ENCODE measurements at places on chromosomes 3 and 15.

DNA sequence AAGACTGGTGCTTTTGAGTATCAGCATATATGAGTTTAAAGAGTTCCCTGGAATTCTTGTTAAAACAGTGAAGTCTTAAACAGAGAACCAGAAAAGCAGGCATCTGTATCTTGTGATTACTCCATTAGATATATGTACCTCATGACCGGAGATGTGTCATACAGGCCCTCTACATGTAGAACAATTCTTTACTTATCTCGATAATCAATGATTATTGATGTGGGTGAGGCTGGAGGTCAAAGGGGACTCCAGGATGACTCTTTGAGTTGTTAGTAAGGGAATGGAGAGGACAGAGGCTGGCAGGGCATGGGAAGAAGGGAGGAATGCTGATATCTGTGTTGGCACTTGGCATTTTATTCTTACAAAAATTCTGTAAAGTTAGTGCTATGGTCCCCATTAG is 155.7 kb downstream of the GAP43 start:
- no peak for DNase-seq

DNA sequence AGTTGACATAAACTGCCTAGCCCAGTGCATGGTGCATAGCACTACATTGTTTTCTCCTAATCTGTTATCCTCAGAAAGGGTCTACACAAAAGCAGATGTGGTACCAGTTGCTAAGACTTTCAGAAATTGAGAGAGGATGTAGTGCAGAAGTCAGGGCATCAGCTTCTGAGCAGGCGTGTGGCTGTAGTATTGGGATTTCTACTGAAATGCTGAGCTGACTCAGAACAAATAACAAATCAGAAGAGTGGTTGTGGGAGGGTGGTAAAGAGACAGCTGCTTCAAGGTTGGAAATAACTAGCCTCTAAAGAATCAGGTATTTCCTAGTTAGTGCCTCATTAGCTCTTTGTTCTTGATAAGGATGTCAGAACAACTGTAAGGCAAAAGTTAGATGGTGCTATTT is 161.3 kb downstream of the AKAP13 start:
- no peak for DNase-seq

GRCh38 chr3:165336786-165337185 is 140.6 kb upstream of the SLITRK3 start:
- no peak for DNase-seq

GRCh38 chr3:71754610-71755253 is 1.1 kb downstream of the GPR27 start:
- DNase-seq = no peak

GRCh38 chr3:116950301-116951055 is 240.9 kb downstream of the TUSC7 start:
- DNase-seq = peak; percentile 43

DNA sequence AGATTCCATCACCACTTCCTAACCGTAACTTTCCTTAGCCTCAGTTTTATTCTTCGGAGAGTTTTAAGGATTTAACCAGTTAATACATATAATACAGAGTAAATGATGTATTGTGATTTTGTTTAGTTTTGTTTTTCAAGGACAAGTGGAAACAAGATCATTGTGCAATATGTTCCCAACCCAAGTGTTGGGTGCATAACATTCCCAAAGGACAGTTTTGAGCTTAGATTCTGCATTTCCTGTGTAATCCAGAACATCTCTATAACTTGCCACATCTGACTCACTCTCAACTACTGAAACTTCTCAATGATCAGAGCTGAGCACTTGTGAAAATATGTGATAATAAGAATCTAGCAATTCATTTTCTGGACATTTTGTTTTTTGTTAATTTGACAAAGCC is 466.1 kb upstream of the PPP2R3A start:
- DNase-seq = no peak

DNA sequence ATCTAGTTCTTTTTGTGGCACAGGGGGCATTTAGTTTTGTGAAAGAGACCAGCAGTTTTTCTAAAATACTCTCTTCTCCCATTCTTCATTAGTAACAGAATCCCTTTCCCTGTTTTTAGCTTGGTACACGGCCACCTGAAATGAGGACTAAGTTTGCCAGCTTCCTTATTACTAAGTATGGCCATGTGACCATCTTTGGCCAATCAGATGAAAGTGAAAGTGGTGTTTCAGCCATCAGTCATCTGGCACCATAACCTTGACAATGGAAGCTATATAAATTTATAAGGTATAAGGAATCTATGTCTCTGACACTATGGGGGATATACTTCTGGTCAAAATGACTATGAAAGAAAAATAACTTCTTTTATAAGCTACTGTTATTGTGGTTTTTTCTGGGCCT is 570.4 kb downstream of the AGBL1 start:
- no peak for DNase-seq

DNA sequence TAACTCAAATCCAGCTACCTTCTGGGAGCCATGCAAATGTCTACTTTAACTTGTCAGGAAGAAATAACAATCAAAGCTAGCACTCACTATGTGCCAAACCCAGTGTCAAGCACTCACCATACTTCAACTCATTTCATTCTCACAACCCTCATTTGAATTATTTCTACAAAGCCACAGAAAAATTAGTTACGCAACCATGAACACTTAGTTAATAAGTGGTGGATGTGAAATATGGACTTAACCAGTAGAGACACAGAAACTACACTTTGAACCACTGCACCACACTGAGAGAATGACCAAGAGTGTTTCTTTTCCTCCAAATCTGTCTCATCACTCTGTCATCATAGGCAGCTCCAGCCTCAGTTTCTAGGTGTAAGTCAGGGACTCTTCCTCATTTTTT is 91.0 kb upstream of the MBNL1 start:
- DNase-seq = no peak

- no peak for DNase-seq
Observed at GRCh38 chr3:189406148-189406547, 225.0 kb upstream of the TP63 start.

DNA sequence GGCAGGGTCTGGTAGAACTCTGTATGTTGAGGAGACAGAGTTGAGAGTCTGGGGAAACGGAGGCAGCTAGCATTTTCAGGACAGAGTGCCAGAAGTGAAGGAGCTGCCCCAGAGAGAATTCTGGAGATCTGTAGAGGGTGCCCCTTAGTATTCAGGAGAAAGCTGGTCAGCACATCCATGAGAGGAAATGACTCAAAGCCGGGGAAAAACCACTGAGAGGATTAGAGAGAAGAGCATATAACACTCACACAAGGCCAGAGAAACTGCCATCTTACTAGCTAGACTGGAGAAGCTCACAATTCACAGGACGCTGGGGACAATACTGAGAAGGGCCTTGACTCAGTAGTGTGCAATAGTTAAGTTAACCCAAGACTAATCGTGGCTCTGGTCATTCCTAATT is 75.7 kb upstream of the DPPA4 start:
- DNase-seq = no peak

DNA sequence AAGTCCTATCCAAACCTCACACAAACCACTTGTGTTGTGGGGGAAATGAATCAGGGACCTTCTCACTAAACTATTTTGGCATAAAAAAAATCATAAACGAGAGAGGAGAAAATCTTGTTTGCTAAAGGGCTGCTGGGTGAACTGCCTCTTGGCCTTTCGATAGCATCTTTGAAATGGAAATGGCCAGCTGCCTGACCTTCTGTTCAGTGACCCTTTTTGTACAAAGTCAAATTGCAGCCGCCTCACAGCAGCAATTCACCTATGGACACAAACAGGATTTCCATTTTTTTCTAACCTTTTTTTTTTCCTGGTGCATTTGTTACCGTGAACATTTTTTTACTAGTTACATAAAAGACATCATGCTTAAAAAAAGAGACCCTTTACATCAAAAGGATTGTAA is 89.0 kb upstream of the ONECUT1 start:
- no peak for DNase-seq

DNA sequence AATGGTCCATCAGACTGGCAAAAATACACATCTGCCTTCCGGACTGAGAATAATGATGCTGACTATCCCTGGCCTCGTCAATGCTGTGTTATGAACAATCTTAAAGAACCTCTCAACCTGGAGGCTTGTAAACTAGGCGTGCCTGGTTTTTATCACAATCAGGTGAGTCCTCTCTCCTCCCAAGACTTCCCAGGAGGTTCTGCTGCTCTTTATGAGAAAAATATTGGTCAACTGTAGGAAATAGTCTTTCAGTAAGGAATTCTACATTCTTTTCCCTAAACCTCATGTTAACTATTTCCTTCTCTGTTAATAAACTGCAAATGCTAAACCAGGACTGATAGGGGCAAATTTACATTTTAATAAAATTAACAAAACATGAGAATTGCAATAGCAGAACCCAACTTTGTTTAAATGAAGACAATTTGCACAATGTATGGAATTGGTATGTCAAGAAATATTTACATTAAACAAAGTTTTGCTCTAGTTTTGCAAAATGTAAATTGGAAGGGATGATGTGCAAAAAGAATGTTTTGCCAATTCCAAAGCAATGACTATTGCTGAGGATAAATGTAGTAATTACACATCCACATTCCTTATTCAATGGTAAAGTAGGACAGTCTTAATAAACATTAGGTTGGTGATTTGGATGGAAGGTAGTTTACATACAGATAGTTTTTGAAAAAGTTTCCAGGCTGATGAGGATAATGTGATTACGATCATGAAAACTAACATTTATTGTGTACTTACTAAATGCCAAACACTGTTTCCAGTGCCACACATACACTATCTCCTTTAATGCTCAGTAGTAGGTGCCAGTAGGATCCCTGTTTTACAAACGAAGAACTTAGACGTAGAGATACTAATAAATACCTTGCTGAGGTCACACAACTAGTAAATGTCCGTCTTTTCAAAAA is 21.1 kb downstream of the UPK1B start:
- DNase-seq = no peak

- no peak for DNase-seq
Observed at GRCh38 chr3:190747571-190747970, 114.9 kb downstream of the GMNC start.

DNA sequence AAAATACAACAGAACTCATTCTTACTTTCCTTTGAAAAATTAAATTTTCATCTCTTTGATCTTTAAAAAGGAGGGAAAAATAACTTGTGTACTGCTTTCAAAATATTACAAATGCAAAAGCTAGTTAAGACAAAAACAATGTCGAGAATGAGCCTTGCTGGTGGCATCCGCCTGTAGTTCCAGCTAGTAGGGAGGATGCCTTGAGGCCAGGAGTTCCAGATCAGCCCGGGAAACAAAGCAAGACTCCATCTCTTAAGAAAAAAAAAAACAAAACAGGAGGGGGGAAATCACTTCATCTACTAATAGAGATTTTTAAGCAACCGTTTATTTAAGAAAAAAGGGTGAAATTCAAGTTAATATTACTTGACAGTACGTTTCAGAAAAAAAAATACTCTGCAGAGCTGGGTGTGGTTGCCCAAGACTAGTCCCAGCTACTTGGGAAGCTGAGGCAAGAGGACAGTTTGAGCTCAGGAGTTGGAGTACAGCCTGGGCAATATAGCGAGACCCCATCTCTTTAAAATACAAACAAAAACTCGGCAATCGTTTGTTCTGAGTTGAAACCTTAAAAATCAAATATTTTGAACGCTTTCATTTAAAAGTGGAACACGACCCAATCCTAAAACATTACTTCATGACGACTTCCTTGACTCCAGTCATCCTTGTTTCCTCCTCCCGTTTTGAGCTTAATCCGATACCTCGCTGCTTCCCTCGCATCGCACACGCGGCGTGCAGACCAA is 1.2 kb downstream of the KPNA1 start:
- DNase-seq = no peak

DNA sequence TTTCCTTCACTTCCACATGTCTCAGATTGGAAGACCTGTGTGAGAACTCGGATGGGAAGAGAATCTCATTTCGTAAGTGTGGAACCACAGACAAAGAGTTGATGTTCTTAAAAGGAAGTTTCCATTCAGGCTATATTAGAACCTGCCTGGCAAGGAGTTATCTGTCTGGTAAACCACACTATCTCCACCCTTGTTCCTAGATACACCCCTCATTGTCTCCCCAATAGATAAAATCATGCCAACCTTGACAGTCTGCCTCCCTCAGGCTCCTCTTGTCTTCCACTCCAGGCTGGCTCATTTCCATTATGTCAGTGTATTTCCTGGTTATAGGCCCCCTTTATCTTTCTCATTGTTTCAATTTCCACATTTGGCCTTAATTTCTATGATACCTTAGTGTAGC is 89.2 kb downstream of the TMEM108 start:
- DNase-seq = no peak

- no peak for DNase-seq
Observed at GRCh38 chr3:45261333-45262110, 35.4 kb upstream of the TMEM158 start.

DNA sequence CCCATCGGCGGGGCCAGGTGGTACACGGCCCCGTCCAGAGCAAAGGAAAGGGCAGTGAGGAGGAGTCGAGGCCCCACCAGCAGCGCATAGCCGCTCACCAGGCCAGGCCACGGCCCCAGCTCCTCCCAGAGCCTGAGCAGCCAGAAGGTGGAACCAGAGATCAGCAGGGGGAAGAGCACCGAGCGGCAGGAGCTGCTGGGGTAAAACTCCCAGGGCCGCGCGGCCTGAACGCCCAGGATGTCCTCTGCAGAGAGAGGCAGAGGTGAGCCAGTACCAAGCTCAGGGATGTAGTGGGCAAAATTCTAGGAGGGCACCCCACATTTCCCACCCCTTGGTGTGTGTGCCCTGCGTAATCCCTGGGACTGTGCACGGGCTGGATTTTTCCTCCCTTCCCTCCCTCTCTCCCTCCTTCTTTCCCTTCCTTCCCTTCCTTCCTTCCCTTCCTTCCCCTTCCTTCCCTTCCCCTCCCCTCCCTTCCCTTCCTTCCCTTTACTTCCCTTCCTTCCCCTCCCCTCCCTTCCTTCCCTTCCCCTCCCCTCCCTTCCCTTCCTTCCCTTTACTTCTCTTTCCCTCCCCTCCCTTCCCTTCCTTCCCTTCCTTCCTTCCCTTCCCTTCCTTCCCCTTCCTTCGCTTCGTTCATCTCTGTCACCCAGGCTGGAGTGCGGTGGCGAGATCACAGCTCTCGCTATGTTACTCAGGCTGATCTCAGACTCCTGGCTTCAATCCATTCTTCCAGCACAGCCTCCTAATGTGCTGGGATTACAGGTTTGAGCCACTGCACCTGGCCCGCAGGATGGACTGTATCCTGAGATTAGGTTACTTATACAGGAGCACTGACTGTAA is 6.3 kb upstream of the NCBP2 start:
- DNase-seq = no peak
